ENCODE measurements at places on chromosomes 1 and 21.

DNA sequence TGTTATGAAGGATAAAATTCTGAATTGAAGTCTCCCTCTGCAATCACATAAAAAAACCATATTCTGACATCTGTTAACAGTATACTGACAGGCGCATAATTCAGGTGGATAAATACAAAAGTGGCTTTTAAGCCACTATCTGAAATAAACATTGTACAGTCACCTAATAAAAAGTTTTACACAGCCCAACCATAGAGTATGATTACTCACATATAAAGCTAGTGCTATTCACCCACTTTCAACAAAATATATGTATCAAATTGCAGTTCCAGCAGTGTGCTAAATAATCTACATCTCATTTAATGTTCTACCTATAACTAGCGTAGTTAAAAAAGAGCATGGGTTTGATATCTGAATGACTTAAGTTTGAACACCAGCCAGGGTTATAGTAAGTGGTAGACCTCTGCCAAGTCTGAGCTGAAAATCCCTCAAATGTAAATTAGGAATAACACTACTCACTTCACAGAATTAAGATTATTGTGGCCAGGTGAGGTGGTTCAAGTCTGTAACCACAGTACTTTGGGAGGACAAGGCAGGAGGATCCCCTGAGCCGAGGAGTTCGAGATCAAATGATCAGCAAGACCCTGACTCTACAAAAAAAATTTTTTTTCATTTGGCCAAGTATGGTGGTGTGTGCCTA is 3.9 kb downstream of the EGLN1 start:
- DNase-seq = no peak

DNA sequence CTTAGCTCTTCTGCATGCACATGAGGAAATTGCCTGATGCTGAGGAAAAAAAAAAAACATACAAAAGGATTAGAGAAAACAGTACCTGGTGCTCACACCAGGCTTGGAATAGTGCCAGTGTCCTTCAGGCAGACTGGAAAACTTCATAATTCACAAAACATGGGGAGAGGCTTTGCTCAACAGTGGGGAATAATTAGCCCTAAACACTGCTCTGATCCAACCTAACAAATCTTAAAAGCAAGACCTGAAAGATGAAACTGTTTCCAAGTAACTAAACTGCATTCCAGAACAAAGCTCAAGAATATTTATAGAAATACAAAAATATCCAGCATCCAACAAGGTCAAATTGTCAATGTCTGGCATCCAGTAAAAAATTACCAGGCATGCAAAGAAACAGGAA is 124.8 kb downstream of the AK5 start:
- no peak for DNase-seq

DNA sequence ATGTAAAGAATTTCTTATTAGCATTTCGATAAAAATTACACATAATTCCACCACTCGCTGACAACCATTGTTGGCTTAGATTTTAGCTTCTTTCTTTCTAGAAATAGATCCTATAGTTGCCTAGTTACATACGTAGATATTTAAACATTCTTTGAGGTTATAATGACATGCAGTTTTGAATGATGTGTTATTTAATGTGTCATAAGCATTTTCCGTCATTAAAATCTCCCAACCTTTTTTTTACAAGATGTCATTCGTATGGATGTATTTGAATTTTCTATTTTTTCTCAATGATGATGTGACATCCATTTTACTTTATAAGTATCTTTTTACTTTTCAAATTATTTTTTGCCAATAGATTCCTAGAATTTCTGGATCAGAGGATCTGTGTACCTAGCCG is 44.7 kb downstream of the SLC37A1 start:
- no peak for DNase-seq

DNA sequence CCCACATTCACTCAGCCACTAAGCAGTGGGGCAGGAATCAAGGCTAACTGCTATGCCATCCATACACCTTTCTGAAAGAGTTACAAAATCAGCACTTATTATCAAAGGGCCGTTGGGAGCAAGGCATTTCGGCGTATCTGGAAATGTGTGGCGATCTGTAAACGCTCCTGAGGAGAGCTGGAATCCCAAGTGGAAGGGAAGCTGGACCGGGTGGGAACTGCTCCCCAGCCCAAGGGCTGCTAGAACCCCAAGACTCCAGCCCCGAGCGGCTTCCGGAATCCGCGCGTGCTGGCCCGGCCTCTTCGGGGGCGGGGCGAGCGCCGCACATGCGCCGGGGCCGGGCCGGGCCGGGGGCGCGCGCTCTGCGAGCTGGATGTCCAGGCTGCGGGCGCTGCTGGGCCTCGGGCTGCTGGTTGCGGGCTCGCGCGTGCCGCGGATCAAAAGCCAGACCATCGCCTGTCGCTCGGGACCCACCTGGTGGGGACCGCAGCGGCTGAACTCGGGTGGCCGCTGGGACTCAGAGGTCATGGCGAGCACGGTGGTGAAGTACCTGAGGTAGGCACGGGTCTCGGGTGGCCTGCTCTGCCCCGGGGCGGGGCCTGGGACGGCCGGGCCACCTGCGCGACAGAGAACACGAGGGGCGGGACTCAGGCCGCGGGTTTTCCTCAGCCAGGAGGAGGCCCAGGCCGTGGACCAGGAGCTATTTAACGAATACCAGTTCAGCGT is at the start of gene NAXE:
NAXE (plus strand) TSS at position 345 of the 726 bp plus-strand sequence; CDS start at position 374, 29 bp downstream.
- DNase-seq = peak; percentile 51
